AG04450 (cell line): ENCODE measurements at places on chromosomes 2 and 18.

GRCh38 chr2:24739354-24740025, 53.7 kb downstream of the PTRHD1 start:
- DNase-seq = no peak

- no peak for DNase-seq
These were observed 59.7 kb downstream of the SMAD4 start for GRCh38 chr18:51089691-51090090.

GRCh38 chr2:219525533-219526232, 11.4 kb downstream of the ASIC4 start:
- DNase-seq = no peak

- DNase-seq = no peak
These were observed 68.5 kb downstream of the ETAA1 start for GRCh38 chr2:67465623-67466022.

DNA sequence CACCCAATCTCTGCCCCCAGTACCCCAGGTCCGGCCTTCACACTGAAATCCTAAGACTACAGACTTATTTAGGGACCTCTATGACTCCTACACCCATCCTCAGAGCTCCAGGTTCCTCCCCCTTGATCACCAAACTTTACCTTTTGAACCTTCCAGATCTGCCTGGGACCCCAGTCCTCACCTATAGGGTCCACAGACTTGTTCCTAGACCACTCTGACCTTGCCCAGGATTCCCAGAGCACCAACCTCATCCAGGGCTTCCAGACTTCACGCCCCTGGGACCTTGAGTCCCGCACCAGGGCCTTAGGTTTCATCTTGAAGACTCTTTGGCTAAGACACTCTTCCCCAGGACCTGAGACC, 462 bp downstream of the CHCHD5 start:
- DNase-seq = no peak

GRCh38 chr2:236936446-236936940, 149.2 kb upstream of the COPS8 start:
- no peak for DNase-seq

- peak; percentile 59 for DNase-seq
These were observed 49.9 kb downstream of the ALPK2 start for GRCh38 chr18:58578835-58579560.

GRCh38 chr2:98037206-98037605, 41.5 kb upstream of the TMEM131 start:
- DNase-seq = no peak

- no peak for DNase-seq
These were observed 302.0 kb downstream of the PRKCE start for GRCh38 chr2:45953376-45954027.

DNA sequence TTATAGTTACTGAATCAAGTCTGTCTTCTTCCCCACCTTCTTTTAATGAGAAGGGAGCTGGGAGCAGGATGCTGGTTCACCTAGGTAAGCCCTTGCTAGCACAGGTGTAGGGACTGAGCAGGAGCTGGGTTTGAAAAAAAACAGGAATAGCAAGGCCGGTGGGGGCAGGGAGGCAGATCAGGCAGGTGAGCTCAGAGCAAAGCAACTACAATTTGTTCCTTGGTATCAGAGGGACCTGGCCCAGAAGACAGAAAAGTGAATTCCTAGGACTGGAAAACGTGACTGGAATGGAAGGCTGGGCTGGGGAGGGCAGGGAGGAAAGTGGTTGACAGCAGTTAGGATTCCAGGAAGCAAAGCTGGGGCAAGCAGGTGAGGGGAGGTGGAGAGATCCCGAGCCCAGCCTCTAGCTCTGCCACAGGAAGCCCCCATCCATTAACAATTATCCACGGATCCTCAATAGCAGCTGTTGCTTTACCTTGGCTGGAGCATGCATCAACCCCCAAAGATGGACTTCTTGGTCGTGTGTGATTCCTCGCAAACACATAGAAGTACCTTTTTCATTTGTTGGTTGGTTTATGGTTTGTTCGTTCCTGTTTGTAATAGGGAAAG, 118.4 kb downstream of the LNPK start:
- no peak for DNase-seq

GRCh38 chr2:85152895-85153294, 19.7 kb downstream of the TCF7L1 start:
- no peak for DNase-seq

DNA sequence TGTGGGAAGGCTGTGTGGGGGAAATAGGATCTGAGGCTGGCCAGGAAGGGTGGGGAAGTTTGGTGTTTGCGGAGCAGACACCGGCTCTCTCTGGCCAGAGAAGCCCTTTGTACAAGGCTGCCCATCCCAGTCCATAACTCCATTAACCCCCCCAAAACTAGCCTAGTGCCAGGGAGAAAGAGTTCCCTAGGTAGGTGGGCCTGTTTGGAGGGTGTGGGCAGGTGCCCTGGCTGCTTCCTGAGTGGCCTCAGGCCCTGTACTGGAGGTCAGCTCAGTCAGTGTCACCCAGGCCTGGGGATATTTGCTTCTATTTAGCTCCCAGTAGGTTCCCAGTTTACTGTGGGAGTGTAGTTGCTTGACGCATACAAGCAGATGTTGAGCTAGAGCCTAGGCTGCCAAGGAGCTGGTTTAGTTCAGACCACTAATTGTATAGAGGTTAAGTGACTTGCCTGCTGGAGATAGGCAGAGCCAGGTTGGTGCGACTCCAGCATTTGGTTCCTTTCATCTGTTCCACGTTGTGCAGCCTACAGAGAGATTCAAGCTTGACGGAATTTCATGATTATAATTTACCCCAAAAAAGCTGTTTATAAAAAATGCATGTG, 2.9 kb upstream of the GREB1 start:
- no peak for DNase-seq

DNA sequence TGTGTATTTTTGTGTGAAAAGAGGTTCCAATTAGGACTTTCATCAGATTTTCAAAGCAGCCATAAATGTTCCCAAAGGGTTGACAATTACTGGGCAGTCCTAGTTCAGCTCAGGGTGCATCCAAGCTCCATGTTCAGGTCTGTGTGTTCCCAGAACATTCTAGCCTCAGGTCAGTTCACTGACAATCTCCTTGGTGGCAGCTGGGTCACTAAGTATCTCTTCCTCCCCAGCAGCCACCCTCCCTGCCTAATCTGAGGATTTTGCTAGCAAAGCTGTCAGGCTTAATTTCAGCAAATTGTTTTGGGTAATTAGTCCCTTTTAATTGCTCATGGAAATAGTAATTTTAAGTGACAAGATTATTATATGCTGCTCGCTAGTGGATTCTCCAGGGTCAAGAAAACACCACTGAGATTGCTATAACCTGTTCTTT, 29.8 kb downstream of the UPP2 start:
- no peak for DNase-seq

GRCh38 chr18:3111523-3112240, 98.7 kb upstream of the LPIN2 start:
- no peak for DNase-seq

GRCh38 chr2:69384618-69385081, 2.4 kb downstream of the GFPT1 start:
- no peak for DNase-seq

DNA sequence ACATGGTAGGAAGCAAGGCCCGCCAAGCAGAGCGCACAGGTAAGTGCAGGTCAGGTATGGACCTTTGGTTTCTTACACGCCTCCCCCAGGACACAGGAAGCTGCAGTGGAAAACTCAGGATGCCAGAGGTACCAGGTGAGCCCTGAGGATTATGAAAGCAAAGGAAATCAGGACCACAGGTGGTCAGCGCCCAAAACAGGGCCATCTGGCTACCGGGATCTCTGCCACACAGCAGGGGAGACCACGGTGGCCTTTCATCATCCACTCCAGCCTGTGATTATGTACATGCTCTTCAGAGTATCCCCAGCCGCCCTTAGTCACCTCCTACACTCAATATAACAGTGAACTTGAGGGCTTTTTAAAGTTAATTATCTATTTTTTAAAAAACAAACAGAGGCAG, 125.5 kb upstream of the EPC2 start:
- DNase-seq = no peak

DNA sequence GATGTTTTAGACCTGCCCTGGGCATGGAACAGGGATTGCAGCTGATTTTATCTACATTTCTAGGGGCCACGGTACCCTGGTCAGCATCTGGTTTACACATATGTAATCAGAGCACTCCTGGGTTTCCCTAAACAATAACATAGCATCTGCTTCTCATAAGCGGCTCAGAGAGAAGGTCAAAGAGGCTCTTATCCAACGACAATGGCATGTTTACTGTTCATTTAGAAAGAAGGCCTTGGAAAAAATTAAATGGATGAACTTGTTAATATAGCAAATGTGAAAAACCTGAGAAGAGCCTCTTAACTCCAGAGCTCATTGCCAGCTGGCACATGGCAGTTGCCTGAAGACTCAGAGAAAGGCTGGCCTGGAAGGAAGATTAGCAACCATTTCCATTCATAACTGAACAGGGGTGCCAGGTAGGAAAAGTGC, 202.8 kb upstream of the THUMPD2 start:
- no peak for DNase-seq

DNA sequence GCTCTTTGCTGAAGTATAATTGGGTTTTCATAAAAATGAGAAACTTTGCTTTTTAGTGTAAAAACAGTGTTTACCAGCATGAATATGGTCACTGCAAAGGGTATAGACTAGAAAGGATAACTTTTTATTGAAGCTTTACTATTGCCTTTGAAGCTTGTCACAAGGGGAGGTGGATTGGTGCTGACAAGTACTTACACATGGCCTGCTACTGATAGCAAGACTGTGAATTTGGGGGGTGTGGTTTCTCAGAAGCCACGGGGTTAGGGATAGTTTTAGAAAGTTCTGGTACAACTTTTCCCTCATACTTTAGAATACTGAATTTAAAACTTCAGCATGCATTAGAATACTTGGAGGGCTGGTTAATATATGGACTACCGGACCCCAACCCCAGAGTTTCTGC, 294.1 kb downstream of the SOCS6 start:
- no peak for DNase-seq

DNA sequence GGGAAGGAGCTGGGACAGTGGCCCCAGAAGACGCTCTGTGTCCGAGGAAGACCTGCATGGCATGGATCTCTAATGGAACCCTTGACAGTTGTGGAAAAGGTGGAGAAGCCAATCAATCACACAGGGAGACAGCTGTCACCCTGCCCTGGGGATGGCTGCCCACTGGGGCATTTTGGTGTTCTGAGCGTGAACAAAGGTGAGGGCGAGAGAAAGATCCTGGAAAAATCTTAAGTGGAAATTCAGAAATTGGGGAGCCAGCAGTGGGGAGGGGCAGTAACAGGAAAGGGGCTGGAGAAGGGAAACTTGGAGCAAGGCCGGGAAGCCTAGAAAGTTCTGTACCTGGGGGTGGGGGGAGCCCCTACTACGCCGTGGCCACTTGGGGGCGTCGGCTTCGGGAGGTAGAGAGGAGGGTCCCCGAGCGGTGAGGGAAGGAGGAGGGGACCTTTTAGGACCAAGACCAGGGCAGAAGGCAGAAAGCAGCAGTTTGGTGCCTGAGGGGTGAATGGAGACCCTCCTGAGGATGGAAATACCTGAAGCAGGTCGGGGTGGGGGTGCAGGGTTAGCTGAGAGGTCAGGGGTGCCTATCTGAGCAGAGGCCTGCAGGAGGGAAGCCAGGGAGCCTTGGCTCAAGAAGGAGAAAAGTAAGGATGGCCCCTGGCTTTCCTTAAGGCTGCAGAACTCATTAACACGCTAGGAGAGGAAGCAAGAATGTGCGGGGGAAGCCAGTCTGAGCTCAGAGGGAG, 30.0 kb downstream of the NGEF start:
- DNase-seq = no peak

GRCh38 chr2:27857417-27858172, 32.6 kb downstream of the RBKS start:
- no peak for DNase-seq

GRCh38 chr2:20103530-20103929, 52.1 kb upstream of the LAPTM4A start:
- no peak for DNase-seq

- DNase-seq = no peak
These were observed 8.5 kb downstream of the STAM2 start for GRCh38 chr2:152167065-152167464.

DNA sequence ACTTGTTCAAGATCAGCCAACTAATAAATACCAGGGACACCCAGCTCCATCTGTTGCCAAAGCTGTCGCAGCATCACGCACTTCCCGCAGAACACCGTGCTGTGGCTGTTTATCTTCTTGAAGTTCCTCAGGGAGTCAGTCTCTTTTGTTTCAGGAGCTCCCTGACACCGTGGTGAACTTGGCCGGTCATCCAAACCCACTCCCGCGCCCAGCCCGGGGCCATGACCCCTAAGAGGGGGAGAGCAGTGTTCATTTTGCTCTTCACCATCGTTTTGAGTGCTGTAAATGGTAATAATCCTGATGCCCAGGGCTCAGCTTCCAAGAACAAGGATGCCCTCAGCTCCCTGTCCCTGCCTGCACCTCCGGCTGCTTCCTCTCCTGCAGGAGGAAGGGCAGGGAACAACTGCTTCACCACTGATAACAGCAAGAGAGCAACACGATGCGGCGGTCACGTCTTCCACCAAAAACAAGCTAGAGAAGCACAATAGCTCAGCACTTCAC, 131.4 kb downstream of the SEPTIN10 start:
- DNase-seq = no peak

DNA sequence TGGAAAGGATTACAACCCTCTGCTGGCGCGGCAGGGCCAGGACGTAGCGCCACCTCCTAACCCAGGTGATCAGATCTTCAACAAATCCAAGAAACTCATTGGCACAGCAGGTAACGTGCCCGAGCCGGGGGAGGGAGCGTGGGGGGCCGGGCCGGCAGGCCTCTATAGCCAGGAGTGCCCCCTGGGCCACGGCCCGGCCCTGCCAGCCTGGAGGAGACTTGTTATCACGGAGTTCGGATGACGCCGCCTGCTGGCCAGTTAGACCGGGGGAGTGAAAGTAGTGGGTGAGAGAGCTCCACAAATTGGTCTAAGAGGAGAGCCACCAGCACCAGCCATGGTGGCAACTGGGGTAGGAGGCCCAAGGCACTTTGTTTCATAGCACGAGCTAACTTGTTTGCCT, 8.6 kb upstream of the TMEM214 start:
- DNase-seq = no peak

GRCh38 chr2:114546531-114546930, 104.1 kb downstream of the DPP10 start:
- no peak for DNase-seq

- DNase-seq = no peak
These were observed 55.5 kb upstream of the SPOPL start for GRCh38 chr2:138446043-138446442.

DNA sequence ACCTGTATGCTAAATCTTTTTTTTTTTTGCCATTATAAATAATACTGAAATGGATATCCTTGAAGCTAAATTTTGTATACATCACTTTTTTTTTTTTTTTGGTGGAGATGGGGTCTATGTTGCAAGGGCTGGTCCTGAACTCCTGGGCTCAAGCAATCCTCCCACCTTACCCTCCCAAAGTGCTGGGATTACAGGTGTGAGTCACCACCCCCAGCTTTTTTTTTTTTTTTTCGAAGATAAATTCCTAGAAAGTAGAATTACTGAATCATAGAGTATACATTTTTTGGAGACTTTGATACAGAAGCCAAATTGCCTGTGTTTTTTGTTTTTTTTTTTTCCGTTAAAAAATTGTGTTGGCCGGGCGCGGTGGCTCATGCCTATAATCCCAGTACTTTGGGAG, 51.0 kb upstream of the MCFD2 start:
- DNase-seq = no peak

- DNase-seq = no peak
These were observed 76.5 kb downstream of the RAD51AP2 start for GRCh38 chr2:17441790-17442189.
